Frontal cortex (tissue), 4 donors: ENCODE measurements at places on chromosomes 2 and 18. TPM values are rescaled to one million over a fixed set of nuclear protein-coding genes. Genes with fewer than 3 reads are reported as not detected.

Gene RUFY4
- total RNA-seq, result not detected

Gene NXPH2
- total RNA-seq, result 25.7 TPM

Gene SIGLEC15
- not detected for total RNA-seq

Gene RIF1
- total RNA-seq, result 90.1 TPM

Gene CCT7
- total RNA-seq, result 214 TPM

Gene IL36A
- total RNA-seq, result not detected

Gene ZNF892
- total RNA-seq, result 29.8 TPM

Gene LINC00305
- not detected for total RNA-seq

Gene SATB2
- 440 TPM for total RNA-seq

Gene GNAL
- total RNA-seq, result 92.9 TPM

Gene LIMS3
- total RNA-seq, result 0.82 TPM

Gene RAX
- not detected for total RNA-seq

Gene POTEI
- under 0.01 TPM for total RNA-seq

Gene TPO
- 0.41 TPM for total RNA-seq

Gene ACVR1C
- 5.7 TPM for total RNA-seq

Gene SERPINE2
- total RNA-seq, result 36.3 TPM

Gene FAP
- total RNA-seq, result 2.4 TPM

Gene FSHR
- total RNA-seq, result not detected

Gene CXCR4
- total RNA-seq, result 68.5 TPM

Gene NUP35
- 42.0 TPM for total RNA-seq

Gene SLC9A2
- total RNA-seq, result 0.41 TPM

Gene HNMT
- total RNA-seq, result 64.0 TPM

Gene MC5R
- total RNA-seq, result 2.9 TPM

Gene VAMP5
- 3.3 TPM for total RNA-seq

Gene C2orf68
- 22.8 TPM for total RNA-seq

Gene MC4R
- total RNA-seq, result 3.3 TPM

Gene PCARE
- not detected for total RNA-seq

Gene ASXL3
- total RNA-seq, result 87.2 TPM

Gene PIKFYVE
- 46.9 TPM for total RNA-seq

Gene RAD51AP2
- total RNA-seq, result 0.82 TPM

Gene KLHL14
- total RNA-seq, result 53.0 TPM

Gene LYG1
- 0.41 TPM for total RNA-seq

Gene RNU2-63P
- total RNA-seq, result not detected

Gene DNAJC5G
- total RNA-seq, result not detected

Gene ZDBF2
- total RNA-seq, result 31.4 TPM

Gene DUSP2
- 4.5 TPM for total RNA-seq

Gene PEX13
- total RNA-seq, result 82.3 TPM

Gene CXCR2
- under 0.01 TPM for total RNA-seq

Gene FOXI3
- 0.41 TPM for total RNA-seq

Gene FBLN7
- total RNA-seq, result 0.41 TPM

Gene GPR75
- total RNA-seq, result 18.3 TPM
